Stimulated activated CD8-positive, alpha-beta memory T cell treated with anti-CD3 and anti-CD28 coated beads, Interleukin-7, amount 100 ng/mL, for 1 hour (primary cell): ENCODE measurements at places on chromosomes 12 and 14.
A peak's percentile ranks its signal among the peaks of the same experiment; 100 is the strongest.

- DNase-seq: no peak
Measured at GRCh38 chr14:90660865-90661570, 155.2 kb downstream of the TTC7B start.

- DNase-seq: no peak
Measured at GRCh38 chr14:103594265-103594664, 31.5 kb downstream of the COA8 start.

DNA sequence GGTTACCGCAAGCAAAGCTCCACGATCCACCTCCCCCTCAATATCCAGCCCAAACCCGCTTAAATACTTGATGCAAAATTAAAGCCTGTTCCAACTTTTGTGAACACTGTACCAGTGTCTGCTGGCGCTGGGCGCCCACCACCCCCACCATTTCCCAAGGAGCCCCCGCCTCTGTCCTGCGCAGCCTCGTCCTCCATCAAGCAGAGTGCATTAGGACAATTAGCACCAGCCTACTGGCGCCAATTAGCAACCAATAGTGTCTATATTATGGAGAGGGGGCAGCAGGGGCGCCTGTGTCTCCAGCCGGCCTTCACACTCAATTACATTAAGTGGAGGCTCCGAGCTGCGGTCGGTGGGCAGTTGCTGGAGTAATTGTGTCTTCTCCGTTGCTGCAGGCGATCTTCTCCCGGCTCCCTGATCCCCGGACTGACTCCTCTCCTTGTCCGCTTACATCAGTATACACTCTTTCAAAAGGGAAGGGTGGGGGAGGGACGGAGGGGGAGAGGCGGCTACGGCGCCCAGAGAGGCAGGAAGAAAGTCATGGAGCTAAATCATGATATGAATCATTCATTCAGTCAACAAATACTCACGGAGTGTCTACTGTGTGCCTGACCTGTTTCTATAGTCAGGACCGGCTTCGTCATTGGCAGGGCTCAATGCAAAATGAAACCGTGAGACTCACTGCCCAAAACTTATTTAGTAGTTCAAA is 707.3 kb downstream of the MED13L start:
- DNase-seq: no peak

- DNase-seq: peak; percentile 25
Measured at GRCh38 chr14:104723651-104724406, at the start of gene ADSS1. Gene ADSS1, plus strand, starts transcription at chr14:104724229. Its CDS starts 42 bp downstream, at chr14:104724271.

DNA sequence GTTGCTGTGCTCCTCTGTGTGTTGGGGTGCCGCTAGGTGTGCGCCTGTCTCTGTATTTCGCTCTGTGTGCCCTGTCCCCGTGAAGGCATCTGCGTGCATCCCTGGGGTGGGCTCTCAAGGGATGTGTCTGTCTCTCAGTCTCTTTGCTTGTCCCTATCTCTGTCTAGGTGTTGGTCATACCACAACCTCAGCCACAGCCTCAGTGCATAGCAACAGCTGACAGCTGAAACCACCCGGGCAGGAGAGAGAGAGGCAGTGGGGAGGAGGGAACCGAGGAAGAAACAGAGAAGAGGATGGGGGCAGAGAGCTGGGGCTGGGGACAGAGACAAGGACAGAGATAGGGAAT is 953 bp upstream of the NXPH4 start:
- no peak for DNase-seq

DNA sequence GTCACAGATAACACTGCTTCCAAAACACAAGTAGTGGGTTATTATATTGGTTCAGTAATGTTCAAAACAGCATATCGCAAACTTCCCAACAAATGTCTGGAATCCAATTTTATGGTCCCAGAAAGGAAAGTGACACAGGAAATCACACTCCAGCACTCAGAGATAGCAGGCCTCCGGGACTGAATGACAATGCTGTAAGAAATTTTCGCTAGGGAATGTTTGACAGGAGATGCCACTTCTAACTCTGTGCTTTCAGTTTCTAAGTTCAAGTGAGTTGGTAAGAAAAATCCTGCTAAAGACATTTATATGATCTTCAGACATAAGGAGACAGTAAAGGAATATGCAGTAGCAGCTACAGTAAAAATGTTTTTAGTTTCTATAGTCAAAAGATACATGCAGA is 93.2 kb downstream of the SLC2A13 start:
- no peak for DNase-seq

DNA sequence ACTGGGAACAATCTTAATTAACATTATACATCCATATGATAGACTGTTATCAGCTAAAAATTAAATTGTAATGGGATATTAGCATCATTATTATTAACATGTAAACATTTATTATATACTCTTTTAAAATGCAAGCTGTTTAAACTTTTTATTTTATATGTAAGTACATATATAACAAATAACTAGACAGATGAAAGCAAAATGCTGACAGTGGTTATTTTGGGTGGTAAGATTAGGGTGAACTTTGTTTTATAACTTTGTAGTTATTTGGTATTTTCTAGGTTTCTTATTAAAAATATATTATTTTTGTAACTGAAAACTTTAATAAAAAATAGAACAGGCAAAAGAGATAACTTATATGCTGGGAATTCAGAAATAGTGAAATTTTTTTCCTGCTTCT is 62.6 kb upstream of the KIF21A start:
- DNase-seq: no peak

GRCh38 chr12:74111688-74112360 is 425.8 kb upstream of the ATXN7L3B start:
- no peak for DNase-seq

DNA sequence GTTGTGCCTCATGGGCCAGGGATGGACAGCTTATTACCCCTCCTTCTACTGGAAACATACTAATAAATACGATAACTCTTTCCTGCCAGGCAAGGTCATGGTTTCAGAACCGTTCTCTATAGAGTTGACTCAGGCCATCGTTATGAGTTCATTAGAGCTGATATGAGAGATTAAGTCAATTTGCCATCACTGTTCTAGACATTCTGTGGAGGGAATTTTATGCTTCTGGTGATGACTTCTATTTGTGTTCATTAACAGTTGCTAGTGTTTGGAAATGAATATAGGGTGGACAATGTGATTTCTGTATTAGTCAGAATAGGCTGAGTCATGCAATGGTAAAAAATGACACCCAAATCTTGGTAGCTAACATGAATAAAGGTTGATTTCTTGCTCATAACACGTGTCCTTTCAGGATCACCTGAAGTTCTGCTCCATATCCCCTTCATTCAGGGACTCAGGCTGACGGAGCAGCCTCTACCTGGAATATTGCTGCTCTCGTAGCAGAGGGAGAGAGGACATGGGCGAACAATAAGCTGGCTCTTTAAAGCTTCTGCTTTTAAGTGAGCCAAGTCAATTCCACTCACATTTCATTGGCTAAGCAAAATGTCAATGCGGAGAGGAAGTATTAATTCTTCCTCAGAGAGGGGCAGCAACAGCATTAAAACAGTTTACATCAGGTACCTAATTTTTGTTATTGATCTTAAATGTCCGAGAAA is 18.5 kb upstream of the TBPL2 start:
- DNase-seq: no peak

GRCh38 chr12:95963096-95963495 is 20.0 kb downstream of the AMDHD1 start:
- no peak for DNase-seq

DNA sequence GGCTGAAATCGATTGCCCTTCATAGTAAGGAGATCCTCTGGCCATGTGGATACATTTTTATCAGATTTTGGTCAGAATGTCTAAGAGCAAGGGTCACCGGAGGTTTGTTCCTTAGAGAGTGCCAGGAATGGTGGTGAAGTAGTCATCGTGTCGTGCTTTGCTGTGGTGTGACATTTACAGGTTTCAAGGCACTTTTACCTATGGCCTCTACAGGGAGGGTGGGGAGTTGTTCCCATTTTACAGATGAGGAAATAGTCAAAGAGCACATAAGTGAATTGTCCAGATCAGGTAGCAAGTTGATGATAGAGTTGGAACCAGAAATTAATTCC is 57.2 kb downstream of the WDR20 start:
- no peak for DNase-seq

GRCh38 chr14:21037156-21037555 is 2.5 kb upstream of the RNASE13 start:
- no peak for DNase-seq

- no peak for DNase-seq
Measured at GRCh38 chr14:33846100-33846824, 104.6 kb downstream of the EGLN3 start.

DNA sequence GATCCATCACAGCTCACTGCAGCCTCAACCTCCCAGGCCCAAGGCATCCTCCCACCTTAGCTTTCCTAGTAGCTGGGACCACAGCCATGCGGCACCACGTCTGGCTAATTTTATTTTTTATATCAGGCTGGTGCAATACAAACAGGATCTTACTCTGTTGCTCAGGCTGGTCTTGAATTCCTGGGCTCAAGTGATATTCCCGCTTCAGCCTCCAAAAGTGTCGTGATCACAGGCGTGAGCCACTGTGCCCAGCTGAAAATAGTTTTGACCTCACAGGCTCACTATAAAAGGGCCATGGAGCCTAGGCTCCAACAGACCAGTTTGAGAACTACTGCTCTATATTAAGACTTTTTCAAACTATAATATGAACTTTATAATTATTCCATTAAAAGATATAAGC is 37.3 kb downstream of the SNX6 start:
- DNase-seq: no peak

- no peak for DNase-seq
Measured at GRCh38 chr14:29236848-29237247, 470.3 kb downstream of the FOXG1 start.

- DNase-seq: no peak
Measured at GRCh38 chr14:95407354-95407753, 87.6 kb upstream of the CLMN start.

- no peak for DNase-seq
Measured at GRCh38 chr14:72443991-72444441, 449.9 kb downstream of the DPF3 start.

GRCh38 chr12:12636641-12637040 is 25.0 kb downstream of the CREBL2 start:
- no peak for DNase-seq

GRCh38 chr12:96249196-96250118 is 55.3 kb downstream of the ELK3 start:
- DNase-seq: no peak

GRCh38 chr12:6198051-6198450 is 2.1 kb upstream of the CD9 start:
- no peak for DNase-seq

- DNase-seq: no peak
Measured at GRCh38 chr14:96285667-96286066, 29.7 kb downstream of the BDKRB1 start.

DNA sequence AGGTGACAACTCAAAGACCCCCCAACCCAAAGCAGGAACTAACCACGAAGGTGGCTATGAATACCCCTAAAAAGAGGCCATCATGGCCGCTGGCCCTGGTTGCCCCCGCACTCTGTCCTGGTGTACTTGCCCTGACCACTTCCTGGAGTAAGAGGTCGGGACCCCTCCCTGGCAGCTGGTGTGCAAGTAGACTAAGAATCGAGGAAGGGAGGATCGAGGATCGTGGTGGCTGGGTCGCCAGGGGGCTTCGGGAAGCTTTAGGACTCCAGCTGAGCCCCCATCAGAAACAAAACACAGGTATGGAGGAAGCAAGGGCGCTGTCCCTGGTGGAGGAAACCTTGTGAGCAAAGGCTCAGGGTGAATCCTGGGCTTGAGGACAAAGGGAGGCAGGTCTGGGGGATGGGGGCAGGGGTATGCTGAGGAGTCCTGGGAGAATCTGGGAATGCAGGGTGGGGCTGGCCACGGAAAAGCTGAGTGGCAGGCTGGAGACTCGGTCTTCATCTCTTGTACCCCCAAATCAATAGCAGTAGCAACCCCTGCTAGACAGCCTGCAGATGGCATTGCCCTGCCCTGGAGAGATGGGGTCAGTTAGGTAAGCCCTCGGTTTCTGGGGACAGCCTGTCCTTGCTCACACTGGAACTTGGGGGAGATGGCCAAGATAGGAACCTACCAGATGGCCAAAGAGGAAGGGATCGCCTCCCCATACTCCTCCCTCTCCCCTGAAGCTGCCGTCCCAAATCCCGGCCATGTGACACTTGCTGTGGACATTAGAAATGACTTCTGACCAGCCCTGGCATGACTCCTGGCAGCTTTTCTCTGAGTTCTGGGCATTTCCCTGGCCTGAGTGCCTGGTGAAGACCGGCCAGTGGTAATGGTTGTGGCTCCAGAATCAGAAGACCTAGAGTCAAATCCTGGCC is 45.3 kb upstream of the ESRRB start:
- DNase-seq: no peak

- DNase-seq: no peak
Measured at GRCh38 chr14:91241863-91242262, 2.6 kb downstream of the GPR68 start.

DNA sequence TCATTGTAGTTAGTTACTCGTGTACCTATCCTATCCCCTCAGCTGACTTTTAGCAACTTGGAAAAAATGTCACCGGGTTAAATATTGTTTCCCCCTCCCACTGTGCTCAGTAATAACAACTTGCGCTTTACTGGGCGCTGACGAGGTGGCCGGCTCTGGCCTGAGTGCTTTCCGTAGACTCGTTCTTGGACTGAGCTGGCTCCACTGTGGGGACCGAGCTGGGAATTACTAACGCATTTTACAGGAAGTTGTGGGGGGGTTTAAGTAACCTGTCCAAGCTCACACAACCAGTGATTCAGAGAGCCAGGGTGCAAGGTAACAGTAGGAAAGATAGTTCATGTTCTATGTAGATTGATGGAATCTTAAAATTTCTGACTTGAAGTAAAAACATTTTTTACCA is 82.5 kb upstream of the KICS2 start:
- no peak for DNase-seq

DNA sequence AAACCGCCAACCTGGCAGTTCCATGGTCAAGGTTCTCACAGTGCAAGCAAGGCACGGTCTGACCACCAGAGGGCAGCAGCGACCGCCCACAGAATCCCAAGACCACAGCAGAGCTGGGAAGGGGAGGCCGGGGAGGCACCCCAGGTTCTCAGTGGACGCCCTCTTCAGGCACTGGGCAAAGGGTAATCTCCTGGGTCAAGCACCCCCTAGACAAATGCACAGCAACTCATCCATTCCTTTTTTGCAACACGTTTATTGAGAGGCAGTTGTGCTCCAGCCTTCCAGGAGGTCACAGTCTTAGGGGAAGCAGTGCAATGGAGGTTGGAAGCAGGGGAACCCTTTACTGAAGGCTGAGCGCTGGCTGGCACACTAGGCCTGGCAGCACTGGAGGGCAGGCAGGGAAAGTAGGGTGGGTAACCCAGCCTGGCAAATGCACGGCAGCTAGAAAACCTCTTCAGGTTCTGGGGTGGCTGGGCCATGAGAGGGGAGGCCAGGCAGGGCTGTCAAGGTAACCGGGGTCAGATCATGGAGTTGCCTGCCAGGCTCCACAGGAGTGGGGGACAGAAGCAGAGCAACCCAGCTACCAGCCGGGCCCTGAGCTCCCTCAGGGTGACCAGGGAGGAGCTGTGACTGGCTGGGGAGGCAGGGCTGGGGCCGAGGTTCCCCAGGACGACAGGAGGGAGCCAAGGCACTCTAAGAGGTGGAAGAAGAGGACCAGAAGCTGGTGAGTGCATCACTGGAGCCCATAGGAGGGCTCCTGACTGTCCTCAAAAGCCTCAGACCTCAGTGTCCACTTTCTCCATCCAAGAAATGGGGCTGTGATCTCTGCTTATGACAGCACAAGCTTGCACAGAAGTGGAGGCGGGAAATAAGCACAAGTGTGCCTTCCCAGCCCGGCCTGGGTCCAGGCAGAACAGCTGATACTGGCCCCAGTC is 1.8 kb upstream of the RHOF start:
- no peak for DNase-seq
